Stomach (tissue), 19 donors: ENCODE measurements at places on chromosomes 7 and 10.
A peak's percentile ranks its signal among the peaks of the same experiment; 100 is the strongest.

- DNase-seq: no peak
Observed at GRCh38 chr7:47693216-47693615, 111.3 kb upstream of the TNS3 start.

- no peak for DNase-seq
Observed at GRCh38 chr7:139885511-139885910, 56.4 kb downstream of the TBXAS1 start.

GRCh38 chr7:23654508-23654907 lies 25.5 kb upstream of the FAM221A start:
- peak; percentile 5 for DNase-seq

GRCh38 chr7:23468526-23469149 lies 1.7 kb downstream of the IGF2BP3 start:
- peak; percentile 67 for DNase-seq

GRCh38 chr10:88881320-88881719 lies 1.3 kb downstream of the STAMBPL1 start:
- no peak for DNase-seq
